GM12865 (cell line): ENCODE measurements at places on chromosomes 13 and 19.

DNA sequence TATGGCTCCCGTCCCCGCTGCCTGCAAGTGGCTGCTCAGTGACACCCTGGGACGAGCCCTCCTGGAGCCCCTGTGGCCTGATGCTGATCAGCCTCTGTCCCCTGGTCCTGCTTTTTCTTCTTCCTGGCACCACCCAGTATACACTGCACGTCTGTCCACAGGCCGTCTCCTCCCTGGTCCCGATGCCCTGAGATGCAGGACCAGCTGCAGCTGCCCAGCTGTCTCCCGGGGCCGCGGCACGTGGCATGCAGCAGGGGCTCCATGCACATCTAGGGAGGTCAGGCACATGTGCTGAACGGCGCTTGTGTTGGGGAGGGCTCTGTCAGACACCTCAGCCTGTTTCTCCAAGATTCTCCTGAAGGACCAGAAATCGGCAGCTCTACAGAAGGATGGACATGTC, 30.2 kb downstream of the ZFR2 start:
- no peak for DNase-seq

- DNase-seq, result no peak
These were observed 38.9 kb downstream of the STOML3 start for GRCh38 chr13:38951525-38952313.

DNA sequence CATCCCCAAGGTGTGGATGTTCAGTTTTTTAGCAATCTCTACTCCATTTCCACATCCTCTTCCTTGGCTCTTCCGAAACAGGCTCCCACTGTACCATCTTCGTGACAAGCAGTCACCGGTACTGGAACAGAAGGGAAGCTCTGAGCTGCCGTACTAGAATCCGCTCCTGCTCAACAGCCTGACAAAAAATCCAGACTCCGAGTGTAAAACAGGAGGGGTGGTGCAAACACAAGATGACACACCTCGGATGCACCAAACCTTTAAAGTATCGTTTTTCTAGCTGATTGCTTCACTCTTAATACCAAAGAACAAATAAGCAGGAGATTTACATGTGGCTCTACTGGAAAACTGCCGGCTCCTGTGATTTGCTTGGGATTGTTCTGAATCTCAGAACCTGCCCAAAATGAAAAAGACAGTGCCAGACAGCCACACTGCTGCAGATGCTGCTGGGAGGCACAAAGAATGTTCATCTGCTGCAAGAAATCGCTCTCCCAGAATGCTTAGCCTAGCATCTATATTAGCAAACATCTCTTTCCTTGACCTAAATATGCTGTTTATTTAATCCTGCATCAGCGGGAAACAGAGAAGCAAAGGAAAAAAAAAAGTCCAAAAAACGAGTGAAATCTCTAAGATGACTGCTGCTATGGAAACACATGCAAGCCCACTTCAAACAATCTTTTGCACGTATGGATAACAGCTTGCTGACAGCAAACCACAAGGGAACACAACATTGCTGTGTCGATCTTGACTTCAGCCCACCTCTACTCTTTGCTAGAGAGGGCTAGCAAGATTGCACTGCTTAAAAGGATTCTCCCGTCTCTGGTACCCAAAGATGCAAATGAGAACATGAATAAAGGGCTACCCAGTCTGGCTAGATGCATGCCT, 38.0 kb upstream of the DOCK9 start:
- no peak for DNase-seq

- peak; percentile 95 for DNase-seq
These were observed at the start of gene ZNF737 for GRCh38 chr19:20565321-20566018. Gene ZNF737 (minus strand): TSS chr19:20565781. CDS start chr19:20565640, 141 bp downstream.

GRCh38 chr13:33004511-33004910, 11.7 kb upstream of the KL start:
- no peak for DNase-seq

DNA sequence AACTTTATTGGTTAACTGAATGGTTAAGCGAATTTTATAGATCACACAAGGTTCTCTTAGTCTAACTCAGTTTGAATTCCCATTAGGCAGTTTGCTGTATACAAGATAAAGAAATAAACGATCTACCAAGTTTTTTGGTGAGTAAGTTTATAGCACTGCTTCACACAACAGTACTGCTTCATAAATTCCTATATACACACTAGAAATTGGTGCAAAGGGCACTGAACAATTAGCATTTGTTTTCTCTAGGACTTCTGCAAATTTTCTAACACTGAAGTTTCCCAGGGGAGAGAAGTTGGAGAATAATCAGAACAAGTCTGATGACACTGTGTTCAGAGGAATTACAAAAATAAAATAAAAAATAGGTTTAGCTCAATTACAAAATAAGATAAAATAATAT, 1138.8 kb upstream of the PCDH9 start:
- no peak for DNase-seq

GRCh38 chr19:41701401-41702075, 6.9 kb upstream of the CEACAM5 start:
- DNase-seq, result no peak

GRCh38 chr19:54352546-54352945, 12.2 kb downstream of the LAIR1 start:
- DNase-seq, result no peak

DNA sequence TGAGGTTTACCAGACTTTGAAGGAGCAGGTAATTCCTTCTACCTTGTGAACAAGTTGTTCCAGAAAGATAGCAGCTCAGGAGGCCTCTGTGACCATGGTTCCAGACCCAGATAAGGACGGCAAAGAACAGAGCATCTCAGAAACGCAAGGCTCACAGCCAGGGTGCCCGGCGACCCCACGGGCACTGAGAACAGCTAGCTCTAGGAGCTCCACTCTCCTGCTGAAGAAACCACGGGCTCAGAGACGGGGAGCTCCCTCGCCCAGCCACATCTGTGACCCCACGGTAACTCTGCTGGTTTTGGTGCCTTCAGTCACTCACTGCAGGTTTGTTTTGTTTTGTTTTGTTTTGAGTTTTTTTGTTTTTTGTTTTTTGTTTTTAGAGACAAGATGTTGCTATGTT, 16.0 kb upstream of the NCCRP1 start:
- DNase-seq, result no peak

GRCh38 chr13:48842316-48842715, 133.4 kb upstream of the FNDC3A start:
- no peak for DNase-seq
